Bone marrow (tissue), 2 donors: ENCODE measurements at places on chromosomes 2 and 18.
A peak's percentile ranks its signal among the peaks of the same experiment; 100 is the strongest.

- no peak for DNase-seq
These were observed 221.9 kb upstream of the SETBP1 start for GRCh38 chr18:44458777-44459176.

DNA sequence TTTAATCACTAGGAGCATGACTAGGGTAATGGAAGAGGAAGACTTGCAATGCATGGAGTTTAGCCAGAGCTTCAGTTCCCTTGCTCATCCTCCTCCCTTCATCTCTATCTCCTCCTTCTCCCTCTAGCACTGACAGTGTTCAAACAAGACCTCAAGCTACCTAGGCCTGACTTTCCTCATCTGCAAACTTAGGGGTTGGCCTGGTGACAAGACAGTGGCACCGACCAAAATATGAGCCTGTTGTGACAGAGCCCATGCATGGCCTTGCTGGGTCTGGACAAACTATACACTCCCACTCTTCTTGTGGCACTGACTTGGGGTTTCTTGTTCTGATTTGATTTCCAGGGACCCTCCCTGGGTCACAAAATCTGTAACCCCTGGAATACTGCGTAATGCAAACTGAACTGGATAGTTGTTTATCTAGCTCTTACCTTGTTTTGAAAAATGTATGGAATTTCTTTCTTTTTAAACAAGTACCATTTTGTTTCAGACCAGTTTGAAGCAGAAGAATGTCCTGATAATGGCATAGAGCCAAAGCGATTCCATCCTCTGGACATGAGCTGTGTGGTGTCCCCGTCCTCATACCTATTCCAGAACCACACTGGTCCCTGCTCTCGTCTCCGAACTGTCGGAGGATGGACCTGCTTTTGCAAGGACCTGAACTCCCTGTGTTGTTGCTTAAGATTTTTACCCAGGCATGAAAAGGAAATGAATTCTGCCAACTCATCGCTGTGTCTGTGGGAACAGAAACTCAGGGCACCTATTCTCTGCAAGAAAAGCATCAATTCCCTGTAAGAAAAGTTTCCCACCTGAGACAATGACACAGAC, 33.4 kb upstream of the PPP4R1 start:
- DNase-seq, result no peak

DNA sequence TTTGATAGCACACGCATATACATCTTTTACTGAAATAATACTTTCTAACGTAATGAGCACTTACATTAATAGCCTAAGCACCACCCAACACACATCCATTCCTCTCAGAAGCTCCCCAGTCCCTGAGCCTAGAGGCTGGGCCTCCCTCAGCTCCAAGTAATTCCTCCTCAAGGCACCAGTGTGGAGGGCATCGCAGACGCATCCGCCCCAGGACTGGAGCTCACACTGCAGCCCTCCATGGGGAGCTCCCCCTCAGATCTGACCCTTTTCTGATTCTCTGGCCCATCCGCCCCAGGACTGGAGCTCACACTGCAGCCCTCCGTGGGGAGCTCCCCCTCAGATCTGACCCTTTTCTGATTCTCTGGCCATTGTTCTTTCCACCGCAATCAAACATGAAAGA, 60.4 kb upstream of the SNTG2 start:
- DNase-seq, result no peak

DNA sequence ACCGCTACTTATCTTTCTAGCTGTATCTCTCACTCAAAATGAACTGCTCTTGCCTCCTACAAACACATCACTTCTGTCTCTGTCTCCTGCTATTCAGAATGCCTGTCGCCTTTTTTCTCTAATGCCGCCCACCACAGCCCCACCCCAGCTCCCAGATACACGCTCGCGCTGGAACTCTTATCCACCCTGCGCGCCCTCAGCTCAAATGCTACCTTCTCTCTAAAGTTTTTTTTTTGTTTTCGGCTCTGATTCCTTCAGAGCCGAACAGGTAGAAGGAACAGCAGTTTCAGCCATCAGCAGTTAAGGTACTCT, 3.9 kb upstream of the SOS1 start:
- DNase-seq, result peak; percentile 55

GRCh38 chr18:69123421-69123820, 277.3 kb upstream of the DOK6 start:
- DNase-seq, result no peak

- no peak for DNase-seq
These were observed 73.2 kb upstream of the SMAD2 start for GRCh38 chr18:48003426-48004349.

DNA sequence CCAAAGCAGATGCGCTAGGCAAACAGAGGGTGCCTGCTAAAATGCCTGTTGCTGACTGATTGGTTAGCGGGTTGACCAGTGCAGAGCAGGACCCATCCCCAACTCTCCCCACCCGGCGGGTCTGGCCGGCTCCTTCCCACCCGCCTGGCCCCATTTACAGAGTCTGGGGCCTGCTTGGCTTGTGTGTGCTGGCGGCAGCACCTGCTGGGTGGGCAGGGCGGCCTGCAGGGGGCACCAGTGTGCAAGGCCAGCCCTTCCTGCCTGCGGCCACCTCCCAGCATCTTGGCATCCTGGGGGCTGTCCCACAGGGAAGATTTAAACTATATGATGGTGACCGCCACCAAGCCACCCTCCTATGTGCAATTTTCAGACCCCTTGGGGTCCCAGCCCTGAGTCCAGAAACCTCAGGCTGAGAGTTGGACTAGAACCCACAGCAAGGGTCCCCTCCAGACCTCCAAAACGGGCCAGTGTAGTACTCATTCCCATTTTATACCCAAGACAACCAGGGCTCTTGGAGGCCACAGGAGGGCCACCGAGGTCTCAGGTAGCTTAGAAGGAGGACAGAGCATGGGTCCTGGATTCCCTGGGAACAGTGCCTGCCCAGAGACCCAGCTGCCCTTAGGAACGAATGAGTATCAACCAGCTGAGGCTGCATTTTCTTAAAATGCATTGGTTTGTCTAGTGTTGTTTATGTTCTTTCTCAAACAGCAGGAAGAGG, 173.6 kb downstream of the SMAD7 start:
- peak; percentile 17 for DNase-seq

DNA sequence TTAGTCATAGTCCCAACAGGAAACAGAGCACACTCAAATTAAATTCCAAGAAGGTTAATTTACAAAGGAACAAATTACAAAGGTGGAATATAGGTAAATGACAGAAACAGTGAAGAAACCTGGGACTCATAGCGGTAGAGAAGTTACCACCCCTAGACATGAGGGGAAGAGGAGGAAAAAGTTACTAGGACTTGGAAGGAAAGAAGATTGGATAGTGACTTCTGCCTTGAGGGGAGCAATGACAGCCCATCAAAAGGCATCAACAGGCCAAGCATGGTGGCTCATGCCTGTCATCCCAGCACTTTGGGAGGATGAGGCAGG, 2.4 kb upstream of the PDE11A start:
- DNase-seq, result no peak

DNA sequence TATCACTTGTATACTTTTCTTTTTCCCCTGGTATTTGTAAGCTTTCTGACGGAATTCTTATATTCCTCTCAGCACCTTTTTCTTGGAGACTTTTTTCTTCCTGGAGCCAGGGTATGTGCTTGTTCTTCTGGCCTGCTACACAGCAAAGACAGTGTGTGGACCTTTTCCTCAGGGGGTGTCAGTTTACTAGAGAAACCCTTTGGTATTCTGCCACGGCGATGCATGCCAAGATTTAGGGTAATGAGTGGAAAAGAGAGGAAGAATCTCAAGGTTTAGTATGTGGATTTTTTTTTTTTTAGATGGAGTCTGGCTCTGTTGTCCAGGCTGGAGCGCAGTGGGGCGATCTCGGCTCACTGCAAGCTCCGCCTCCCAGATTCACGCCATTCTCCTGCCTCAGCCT, 152.2 kb downstream of the PHLPP1 start:
- DNase-seq, result no peak

DNA sequence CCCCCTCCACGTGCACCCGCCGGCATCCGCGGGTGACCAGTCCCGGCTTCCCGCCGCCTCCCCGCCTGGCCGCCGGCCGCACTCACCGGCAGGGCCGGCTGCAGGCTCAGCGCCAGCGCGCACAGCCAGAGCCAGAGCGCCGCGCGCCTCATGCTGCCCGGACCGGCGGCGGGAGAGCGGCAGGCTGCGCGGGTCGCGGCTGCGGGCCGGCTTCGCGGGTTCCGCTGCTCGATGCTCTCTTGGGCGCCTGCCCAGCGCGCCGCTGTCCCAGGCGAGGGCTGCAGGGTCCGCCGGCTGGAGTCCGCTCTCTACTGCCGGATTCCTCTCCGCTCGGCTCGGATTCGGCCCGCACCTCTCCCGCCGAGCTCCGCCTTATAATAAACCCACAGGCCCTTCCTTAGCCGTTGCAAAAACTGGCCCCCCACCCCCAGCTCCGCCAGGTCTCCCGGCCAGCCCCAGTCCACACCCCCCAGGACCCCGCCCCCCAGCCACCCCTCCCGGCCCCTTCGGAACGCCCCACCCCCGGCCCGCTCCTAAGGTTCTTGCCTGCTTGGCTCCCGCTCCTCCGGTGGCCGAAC, at the start of gene SDC1:
Gene SDC1 (minus strand): TSS at position 415 of the 578 bp plus-strand sequence. CDS start 263 bp downstream, at position 152.
- no peak for DNase-seq

GRCh38 chr18:56028514-56028913, 440.5 kb upstream of the TCF4 start:
- no peak for DNase-seq

- DNase-seq, result no peak
These were observed 6.2 kb upstream of the MTCL1 start for GRCh38 chr18:8699126-8699525.

DNA sequence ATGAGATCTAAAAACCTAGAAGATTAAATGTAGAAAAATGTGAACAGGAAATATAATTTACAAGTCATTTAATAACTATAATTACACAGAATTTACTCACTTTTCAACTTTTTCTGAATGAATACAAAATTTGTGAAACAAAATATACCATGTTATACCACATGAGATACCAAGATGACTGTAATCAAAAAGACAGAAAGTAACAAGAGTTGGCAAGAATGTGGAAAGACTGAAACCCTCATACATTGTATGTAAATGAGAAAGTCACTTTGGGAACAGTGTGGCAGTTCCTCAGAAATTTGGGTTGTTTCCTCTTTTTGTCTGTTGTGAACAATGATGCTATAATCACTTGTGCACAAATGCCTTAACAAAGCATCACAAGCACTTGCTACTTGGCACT, 145.4 kb upstream of the ZNF804A start:
- DNase-seq, result no peak

DNA sequence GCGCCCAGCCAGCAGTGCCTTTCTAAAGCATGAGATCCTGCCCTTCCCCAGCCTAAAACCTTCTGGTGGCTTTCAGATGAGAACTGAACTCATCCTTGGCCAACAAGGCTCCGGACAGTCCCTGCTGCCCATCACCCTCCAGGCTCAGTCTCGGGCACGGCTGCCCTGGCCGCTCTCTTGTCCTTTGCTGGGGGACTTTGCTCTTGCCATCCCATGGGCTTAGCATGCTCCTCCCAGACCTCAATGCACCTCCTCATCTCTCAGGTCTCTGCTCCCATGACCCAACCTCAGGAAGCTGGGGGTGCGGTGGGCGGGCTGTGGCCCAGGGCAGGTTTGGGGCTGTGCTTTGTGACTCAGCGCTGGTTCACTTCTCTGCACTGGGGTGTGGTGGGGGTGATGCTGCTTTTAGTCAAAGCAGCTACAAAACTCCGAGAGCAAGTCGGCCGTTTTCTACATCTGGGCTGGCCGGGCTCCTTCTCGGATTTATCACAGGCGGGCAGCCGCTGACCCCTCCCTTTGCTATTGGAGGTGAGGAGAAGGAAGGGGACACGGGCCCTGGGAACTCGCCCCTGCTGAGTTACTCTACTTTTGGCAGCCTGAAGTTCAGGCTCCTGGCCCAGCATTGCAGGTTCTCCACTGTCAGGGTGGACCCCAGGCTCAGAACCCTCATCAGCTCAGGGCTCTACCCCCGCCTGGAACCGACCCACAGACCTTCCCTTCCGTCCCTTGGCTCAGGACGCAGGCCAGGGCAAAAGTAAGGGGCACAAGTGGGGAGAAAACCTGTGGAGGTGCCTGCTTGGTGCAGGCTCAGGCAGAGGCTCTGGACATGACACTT, 90.6 kb upstream of the TAF1B start:
- DNase-seq, result no peak

DNA sequence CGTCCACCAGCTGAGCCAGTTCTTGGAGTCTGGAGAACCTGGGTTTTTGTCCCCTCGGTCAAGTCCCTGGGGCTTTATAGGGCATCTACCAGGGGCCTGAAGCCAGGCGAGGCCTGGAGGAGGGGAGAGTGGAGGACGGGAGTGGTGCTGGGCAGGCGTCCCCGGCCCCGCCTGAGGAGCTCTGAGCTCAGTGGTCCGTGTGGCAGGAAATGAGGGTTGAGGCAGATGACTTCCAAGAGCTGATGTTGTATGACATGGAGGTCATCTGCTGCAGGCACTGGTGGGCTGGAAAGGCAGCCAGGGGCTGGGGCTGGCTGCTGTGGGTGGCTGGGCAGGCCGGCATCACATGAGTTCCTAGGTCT, 118.5 kb upstream of the HS6ST1 start:
- DNase-seq, result no peak

GRCh38 chr2:62453955-62454354, 52.0 kb downstream of the TMEM17 start:
- DNase-seq, result no peak

DNA sequence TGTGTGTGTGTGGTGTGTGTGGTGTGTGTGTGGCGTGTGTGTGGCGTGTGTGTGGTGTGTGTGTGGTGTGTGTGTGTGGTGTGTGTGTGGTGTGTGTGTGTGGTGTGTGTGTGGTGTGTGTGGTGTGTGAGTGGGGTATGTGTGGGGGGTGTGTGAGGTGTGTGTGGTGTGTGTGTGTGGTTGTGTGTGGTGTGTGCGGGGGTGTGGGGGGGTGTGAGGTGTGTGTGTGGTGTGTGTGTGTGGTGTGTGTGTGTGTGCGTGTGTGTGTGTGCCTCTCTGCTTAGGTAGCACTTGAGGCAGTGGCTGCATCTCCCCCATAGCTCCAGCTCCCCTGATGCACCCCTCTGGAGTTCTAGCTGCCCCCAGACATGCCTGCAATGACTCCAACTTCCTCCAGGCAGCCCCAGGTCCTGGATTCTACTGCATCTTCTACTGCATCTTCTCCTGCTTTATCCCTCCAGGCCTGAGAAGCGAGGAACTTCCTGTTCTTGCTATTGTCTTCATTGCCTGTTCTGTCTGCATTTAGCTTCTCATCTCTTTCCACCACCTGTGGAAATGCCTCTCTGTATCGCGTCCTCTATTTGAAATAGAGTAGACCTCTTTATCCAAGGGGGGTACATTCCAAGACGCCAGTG, 22.2 kb upstream of the MLPH start:
- no peak for DNase-seq

DNA sequence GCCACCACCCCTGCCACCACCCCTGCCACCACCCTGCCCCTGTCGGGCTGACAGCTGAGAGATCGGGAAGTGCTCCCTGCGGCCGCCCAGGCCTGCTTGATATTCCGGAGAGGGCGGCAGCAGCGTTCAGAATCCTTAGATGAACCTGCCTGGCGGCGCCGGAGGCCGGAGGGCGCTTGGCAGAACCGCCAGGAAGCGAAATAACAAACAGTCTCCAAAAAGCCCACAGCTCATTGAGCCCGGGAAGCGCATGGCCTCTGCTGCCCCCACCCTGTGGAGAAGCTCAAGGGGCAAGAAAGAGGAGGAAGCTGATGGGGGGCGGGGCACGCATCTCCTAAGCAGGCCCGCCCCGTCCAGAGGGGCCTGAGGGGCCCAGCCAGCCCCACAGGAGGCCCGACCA, 92.2 kb upstream of the MBOAT2 start:
- DNase-seq, result no peak

GRCh38 chr2:226414335-226414734, 385.3 kb downstream of the IRS1 start:
- no peak for DNase-seq
